ENCODE measurements at places on chromosomes 11 and 22. TPM values are rescaled to one million over a fixed set of nuclear protein-coding genes. Genes with fewer than 3 reads are reported as not detected.
A peak's percentile ranks its signal among the peaks of the same experiment; 100 is the strongest.

The DEFB131B gene
- not detected for total RNA-seq

The APOL5 gene
- total RNA-seq = 0.39 TPM

The PRG2 gene
- total RNA-seq = 6.4 TPM

The OR56A1 gene
- 0.10 TPM for total RNA-seq

The ROM1 gene
- total RNA-seq = 11.9 TPM

The FXYD2 gene
- 5.0 TPM for total RNA-seq

The CSRP3 gene
- 0.22 TPM for total RNA-seq

The ADAMTS15 gene
- total RNA-seq = 14.0 TPM

The LIN7C gene
- total RNA-seq = 34.3 TPM

The DMC1 gene
- total RNA-seq = 3.8 TPM

The CHRM1 gene
- 0.89 TPM for total RNA-seq

The DSCAML1 gene
- total RNA-seq = 4.4 TPM

The OR9G4 gene
- total RNA-seq = not detected

The ASCC2 gene
- total RNA-seq = 31.8 TPM

The OR8A1 gene
- not detected for total RNA-seq

The VSIG2 gene
- total RNA-seq = 0.20 TPM

DNA sequence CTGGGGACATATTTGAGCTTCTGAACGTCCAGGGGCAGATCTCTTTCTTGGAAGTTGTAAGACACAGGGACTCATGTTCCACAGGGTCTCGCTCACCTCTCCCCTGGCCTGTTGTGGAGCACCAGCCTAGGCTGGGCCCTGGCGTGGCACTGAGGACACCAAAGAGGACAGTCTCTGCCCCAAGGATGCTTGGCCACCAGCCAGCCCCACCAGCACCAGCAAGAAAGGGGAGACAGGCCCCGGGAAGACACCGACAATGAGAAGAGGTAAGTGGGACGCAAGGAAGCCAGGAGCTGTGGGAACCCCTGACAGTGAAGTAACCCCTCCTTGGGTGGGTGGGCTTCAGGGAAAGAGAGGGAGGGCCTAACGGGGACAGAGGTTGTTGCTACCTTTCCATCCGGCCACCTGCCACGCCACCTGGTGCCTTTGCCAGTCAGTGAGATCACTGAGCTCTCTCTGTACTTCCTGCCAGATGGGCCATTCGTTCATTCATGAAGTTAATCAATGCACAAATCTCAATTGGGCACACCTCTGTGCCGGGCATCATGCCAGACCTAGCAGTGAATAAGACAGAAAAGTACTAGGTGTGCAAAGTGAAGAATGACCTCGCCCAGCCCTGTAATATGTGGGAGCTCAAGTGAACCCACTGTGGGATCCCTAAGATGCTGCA, 11.1 kb downstream of the APOL5 start:
- DNase-seq = no peak

- no peak for DNase-seq
These were observed 13.4 kb downstream of the ARHGAP8 start for GRCh38 chr22:44765571-44766285.

- DNase-seq = no peak
These were observed 6.4 kb upstream of the IFITM3 start for GRCh38 chr11:326842-327580.

DNA sequence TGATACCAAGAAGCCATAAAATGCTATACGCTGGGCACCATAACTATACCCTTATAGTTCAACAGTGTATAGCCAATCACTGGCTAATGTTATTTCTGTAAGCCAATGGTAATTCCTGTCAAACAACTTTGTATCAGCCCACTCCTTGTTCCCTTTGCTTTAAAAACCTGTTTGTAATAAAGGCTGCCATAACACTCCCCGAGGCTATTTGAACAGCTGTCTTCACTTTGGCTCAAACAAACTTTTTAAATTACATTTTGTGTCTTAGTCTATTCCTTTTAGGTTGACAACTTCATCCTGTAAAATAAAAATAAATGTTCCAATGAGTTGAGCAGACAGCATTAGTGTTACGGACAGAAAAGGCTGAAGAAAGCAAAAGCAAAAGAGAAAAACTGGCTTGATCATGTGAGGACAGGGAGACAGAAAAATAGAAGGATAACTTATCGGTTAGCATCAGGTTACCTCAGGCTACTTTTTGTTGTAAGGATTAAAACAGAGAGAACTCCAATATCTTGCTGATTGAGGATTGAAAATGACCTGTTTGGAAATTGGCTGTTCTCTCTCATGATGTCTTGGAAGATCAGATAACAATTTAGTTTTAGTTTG, 95.0 kb downstream of the AASDHPPT start:
- no peak for DNase-seq

GRCh38 chr11:108929241-108929640, 264.4 kb downstream of the DDX10 start:
- DNase-seq = no peak

- DNase-seq = no peak
These were observed 49.7 kb upstream of the CARS1 start for GRCh38 chr11:3106736-3107524.

DNA sequence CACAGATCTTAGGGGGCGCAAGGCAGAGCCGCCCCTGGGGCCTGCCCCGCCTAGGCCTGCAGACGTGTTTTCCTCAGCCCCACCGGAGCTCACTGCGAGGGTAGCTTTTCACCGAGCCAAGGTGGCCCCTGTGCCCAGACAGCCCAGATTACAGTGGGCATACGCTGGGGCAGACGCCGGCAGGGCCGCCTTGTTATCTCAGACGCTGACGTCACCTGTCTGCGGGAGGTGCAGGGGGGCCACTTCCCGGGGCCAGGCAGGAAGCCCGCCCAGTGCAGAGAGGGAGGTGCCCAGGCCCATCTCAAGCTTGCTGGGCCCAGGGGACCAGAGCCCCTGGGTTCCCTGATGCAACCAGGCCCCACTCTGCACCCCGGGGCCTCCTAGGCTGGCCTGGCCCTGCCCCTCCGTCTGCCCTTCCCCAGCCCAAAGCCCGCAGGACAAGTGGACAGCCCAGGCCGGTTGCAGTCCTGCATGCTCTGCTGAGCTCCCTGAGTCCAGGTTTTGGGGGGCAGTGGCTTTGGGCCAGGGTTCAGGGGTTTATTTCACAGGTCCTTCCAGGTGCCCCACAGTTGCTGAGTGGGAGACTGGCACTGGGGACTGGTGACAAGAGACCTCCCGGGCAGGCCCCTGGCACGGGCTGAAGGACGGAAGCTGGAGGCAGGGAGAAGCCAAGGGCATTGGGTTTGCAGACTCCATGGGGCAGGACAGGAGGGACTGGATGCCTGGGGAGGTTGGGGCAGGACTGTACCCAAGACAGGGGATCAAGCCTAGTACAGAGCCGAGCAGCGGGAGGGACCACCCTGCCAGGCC, 38.6 kb downstream of the IGF2 start:
- DNase-seq = no peak

- DNase-seq = no peak
These were observed 839.2 kb downstream of the TBC1D22A start for GRCh38 chr22:47601666-47602065.

GRCh38 chr11:104531075-104531474, 367.1 kb upstream of the PDGFD start:
- DNase-seq = no peak

GRCh38 chr22:23387827-23388516, 192.1 kb downstream of the IGLL1 start:
- DNase-seq = no peak

DNA sequence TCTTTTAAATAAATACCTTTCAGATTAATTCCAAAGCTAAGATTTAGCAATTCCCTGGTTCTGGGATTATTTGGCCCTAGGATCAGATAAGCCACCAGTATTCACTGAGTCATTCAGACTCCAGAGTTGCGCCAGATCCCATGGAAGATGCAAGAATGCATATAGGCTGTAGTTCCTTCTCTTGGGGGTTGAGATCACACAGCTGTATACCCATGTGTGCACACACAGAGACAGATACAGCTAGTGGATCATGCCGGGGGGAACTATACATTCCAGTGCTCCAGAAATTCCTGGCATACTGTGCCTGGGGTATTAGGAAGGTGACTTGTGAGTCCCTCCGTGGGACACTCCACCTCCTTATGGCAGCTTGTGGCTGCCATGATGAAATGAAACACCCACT, 75.4 kb downstream of the ZBTB16 start:
- no peak for DNase-seq

GRCh38 chr22:25113316-25113721, 86.3 kb upstream of the CRYBB3 start:
- no peak for DNase-seq

- DNase-seq = peak; percentile 71
These were observed 21.6 kb downstream of the LRRC55 start for GRCh38 chr11:57203359-57203758.

- DNase-seq = no peak
These were observed 39.6 kb downstream of the SHISAL1 start for GRCh38 chr22:44273175-44273574.

DNA sequence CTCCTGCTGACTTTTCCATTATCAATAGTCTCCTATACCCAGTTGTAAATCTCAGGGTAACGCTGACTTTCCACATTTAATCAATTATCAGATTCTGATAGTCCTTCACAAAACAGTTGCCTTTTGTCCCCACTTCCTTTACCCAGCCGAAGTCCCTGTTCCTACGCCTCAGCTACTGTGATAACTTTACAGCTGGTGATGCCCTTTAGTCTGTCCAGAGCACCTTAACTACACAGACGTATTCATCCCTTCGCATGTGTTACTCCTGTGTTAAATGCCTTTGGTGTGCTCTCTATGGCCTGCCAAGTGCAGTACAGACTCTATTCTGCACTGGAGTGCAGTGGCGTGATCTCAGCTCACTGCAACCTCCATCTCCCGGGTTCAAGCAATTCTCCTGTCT, 20.2 kb downstream of the SSH3 start:
- no peak for DNase-seq

DNA sequence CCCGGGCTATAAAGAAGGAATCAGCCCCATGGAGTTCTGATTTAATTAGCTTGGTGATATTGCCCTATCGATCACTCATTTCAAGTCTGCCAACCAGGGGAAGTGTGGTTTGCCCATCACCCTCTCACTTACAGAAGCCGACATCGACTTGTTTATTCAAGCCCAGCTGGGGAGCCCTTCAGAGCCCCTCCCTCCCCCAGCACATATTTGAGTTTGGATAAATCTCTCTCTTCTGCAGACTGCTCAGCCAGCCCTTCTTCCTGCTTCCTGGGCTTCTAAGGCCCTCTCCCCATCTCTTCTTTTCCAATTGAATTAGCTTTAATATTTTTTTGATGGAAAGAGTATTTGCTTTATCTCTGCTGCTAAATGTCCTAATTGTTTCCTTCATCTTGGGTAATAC, 299.0 kb downstream of the MIAT start:
- no peak for DNase-seq

GRCh38 chr22:22810471-22810870, 77.1 kb upstream of the IGLL5 start:
- DNase-seq = no peak

DNA sequence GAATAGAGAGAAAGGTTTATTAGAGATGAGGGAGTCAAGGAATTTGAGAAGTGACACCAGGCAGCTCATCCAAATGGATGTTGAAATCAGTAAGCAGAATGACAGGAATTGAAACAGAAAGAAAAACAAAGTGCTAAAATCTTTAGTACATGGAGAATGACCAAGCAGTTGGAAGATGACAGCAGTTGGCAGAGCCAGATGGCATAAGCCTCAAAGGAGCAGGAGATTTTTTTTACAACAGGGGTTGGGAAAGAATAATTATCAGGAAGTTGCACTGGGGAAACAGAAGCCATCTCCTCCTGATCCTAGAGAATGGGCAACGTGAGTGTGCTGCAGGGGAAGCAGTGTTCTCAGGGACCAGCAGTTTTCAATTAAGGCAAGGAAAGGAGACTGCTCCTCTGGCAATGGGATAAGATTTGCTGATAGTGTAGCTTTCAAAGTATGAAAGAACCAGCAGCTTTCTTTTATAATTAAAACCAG, 28.9 kb downstream of the RAB39A start:
- no peak for DNase-seq

DNA sequence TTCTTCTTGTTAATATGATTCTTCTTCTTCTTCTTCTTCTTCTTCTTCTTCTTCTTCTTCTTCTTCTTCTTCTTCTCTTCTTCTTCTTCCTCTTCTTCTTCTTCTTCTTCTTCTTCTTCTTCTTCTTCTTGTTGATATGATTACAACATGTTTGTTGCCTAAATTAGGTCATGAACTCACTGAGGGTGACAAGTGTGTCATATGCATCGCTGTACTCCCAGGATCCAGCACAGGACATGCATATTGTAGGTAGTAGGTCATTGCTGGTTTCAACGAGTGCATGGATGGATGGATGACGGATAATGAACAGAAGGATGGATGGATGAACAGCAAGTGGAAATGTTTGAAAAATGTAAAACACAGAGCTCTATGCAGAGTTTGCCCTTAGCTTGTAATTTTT, 14.9 kb upstream of the PVALB start:
- DNase-seq = no peak
